Activated T-cell treated with anti-CD3 and anti-CD28 coated beads, Interleukin-2, amount 50 U/mL, for 1 hour (primary cell): ENCODE measurements at places on chromosomes 12 and 14.

DNA sequence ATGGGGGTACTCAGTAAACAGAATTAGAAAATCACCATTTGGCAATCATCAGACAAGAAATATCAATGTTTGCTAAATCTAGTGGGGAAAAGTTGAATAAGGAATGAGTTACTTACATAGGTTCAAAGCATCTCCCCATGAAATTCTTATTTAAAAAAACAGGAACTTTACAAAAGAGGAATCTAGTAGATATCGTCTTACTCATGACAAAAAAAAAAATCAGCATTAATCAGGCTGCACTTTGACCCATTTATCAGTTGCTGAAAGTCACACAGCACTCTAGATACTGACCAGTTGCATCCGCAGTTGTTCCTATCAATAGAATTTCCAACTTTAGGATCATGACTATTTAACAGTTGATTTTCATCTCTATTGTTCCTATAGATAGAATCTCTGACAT is 5.8 kb upstream of the DICER1 start:
- no peak for DNase-seq

DNA sequence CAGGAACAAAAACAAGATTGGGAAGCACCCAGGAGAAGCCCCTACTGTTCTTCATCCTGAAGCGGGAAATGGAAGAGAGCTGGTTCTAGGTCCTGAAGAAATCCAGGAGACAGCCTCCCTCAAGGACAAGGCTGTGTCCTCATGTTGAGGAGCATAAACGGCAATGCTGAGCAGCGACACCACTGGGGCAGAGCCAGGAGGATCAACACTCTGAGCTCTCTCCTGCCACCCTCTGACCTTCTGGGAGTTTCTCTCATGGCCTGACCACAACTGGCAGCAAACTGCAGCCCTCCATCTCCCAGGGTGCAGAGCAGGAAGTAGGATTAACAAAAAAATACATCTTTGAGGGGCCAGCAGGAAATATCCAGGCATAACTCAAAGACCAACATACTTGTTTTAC is 1292.2 kb upstream of the TMEM132C start:
- no peak for DNase-seq

DNA sequence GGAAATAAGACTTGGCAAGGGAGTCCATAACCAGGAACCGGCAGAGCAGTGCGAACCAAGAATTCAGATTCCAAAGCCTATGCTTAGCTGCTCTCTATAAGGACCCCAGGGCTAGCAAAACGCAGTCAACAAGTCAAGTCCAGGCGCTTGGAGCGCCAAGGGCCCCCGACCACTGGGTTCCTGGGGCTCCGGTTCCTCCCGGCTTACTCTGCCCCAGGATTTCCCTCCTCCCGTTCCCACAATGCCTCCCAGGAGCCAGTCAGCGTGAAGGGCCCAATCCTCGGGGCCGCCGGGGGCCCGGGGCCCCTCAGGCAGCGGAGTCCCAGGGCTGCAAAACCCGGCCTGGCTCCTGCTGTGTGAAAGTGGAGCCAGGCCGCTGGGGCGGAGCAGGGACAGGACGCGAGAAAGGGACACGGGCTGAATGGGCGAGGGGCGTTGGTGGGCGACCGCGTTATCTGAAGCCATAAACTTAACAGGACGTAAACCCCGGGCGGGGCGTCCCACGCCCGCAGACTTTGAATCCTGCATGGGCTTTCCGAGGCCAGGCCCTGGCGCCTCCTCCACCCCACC is 1.5 kb downstream of the KRT8 start:
- DNase-seq, result peak; percentile 62

DNA sequence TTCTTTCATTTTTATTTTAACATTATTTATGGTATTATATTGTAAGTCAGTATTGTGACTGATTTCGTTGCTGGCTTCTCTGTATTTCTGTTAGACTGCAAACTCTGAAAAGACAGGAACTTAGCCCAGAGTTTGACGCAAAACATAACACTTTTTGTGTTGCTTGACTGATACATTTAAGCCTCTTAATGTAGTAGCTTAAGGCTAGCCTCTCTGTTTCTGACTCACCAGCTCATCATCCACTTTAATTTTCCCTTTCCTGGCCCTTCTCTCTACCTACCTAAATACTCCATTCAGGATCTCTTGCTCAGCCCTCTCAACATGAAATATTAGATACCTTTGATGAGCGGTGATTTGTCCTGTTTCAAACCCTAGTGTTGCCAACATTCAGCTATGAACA is 420.6 kb downstream of the LRFN5 start:
- DNase-seq, result no peak

DNA sequence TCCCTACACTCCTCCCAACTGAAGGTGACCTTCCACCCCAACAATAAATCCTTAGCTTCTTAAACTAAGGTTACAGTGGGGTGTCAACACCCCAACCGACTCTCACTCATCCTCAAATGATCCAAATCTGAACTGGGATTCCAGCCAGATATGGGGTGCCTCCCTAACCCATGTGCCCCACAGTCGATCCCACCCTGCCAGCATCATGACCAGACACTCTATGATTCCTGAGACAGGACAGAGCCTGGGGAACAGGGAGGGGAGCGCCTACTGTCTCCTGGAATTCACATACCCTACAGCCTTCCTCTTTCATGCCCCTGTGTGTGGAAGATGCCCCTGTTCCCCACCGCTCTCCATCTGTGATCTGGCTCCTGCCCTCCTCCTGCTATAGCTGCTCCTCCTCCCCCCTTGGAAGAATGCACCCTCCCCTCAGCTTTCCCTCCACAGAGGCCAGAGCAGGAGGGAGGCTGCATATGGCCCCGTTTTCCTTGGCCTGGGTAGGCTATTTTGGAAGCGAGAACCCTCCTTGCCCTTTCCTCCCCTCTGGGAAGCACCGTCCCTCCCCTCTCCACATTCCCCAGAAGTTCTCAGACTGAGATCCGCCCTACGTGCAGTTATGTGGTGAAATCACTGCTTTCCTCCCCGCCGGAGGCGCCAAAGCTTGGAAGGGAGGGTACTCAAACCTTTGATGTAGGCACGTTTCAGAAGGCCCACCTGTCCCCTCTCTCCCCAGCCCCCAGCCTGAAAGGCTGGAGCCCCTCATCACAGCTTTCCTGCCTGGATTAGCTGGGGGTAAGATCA is 48.0 kb downstream of the SMUG1 start:
- DNase-seq, result no peak

GRCh38 chr12:114789276-114789675 is 105.3 kb upstream of the TBX3 start:
- no peak for DNase-seq

- no peak for DNase-seq
Measured at GRCh38 chr12:96091833-96092232, 56.4 kb upstream of the LTA4H start.

DNA sequence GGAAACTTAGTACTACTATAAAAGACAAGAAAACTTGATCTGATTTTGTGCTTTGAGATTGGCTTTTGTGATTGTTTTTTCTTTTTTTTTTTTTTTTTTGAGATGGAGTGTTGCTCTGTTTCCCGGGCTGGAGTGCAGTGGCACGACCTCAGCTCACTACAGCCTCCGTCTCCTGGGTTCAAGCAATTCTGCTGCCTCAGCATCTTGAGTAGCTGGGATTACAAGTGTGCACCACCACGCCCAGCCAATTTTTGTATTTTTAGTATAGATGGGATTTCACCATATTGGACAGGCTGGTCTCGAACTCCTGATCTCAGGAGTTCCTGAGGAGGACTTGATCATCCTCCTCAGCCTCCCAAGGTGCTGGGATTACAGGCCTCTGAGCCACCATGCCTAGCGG is 26.4 kb downstream of the AEBP2 start:
- no peak for DNase-seq

GRCh38 chr14:52349731-52350130 is 35.6 kb downstream of the PTGER2 start:
- DNase-seq, result no peak

GRCh38 chr12:110564471-110564991 is 18.6 kb downstream of the PPTC7 start:
- DNase-seq, result no peak

GRCh38 chr14:105411017-105411941 is 8.3 kb upstream of the MTA1 start:
- peak; percentile 55 for DNase-seq

- DNase-seq, result no peak
Measured at GRCh38 chr12:666766-667308, 3.6 kb upstream of the NINJ2 start.

GRCh38 chr14:61438036-61438435 is 116.7 kb downstream of the PRKCH start:
- no peak for DNase-seq

DNA sequence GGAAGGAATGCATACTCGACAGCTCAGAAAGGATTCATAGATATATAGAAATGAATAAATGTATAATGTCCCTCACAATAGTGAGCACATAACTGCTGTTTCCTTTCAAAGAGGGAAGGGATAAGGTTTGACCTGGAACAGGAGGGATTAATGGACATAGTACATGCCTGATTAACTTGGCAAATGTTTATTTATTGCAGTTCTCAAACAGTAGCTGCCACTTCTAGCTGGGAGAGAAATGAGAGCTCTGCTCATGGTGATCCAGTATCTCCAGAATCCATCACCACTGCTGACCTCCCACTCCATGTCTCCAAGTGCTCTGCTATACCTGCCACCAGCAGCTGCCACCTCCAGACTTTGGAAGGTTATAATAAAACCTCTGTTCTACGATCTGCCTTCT is 108.1 kb downstream of the LRIG3 start:
- no peak for DNase-seq

DNA sequence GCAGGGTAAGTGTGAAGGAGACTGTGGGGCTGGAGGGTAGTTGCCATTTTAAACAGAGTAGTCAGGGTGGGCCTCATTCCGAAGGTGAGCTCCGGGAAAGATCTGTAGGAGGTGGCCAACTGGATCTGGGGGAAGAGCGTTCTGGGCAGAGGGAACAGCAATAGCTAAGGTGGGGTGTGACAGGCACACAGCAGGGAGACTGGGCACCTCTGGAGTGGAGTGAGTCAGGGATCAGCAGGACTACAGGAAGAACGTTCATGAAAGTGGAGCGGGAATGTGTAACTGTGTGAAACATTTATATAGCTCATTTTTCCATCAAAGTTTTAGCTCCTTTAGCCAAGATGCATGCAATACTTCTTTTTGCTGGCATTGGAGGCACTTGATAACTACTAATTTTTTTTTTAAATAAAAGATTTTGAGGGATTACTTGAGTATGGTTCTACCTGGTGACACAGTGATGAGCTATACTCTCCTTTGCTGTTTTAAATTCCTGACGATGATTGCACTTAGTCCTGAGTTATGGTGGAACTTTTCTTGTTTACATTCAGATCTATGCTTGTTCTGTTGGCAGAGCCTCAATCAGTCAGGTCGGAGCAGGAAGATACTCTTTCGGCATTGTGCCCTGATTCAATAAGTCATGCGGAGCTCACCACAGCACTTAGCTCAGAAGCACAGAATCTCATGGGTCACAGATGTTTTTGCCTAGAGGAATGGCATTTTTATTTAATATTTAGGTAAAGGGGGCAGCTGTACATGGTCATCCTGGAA is 106.4 kb downstream of the WIF1 start:
- DNase-seq, result no peak
